Left lung (tissue), 14 donors: ENCODE measurements at places on chromosomes 7 and 10. TPM values are rescaled to one million over a fixed set of nuclear protein-coding genes. Genes with fewer than 3 reads are reported as not detected.

The LRRN3 gene
- 45.0 TPM for polyA plus RNA-seq

The OPALIN gene
- polyA plus RNA-seq: not detected

The TLX1 gene
- not detected for polyA plus RNA-seq

The NME8 gene
- polyA plus RNA-seq: not detected
